MV-4-11 (cell line): ENCODE measurements at places on chromosomes 2 and 18.
A peak's percentile ranks its signal among the peaks of the same experiment; 100 is the strongest.

GRCh38 chr18:12345491-12346239 lies 31.4 kb downstream of the AFG3L2 start:
- DNase-seq: no peak

DNA sequence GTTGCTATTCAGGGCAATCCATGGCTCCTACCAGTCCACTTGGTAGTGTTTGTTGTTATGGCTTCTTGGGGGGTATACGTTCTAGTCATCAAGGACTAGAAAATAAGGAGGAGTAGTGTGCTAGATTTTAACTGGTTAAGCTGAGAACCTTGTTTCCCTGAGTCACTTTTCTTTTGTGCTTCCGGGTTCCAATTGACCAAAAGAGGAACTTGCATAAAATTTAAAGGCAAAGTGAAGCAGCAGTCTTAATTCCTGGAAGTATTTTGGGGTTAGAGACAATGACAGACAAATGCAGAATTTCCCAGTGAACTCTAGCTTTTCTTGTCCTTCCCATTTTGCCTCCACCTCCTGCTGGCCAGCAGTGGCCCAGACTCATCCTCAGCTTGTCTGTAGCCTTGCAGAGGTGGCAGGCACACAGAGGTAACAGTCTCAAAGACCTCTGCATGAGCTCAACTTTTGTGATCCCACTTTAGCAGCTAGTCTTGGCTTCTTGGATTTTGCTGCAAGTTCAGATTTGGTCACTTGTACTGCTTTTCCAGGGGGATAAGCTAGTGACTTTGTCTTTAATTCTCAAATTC lies 1105.8 kb upstream of the NXPH2 start:
- peak; percentile 81 for DNase-seq

- no peak for DNase-seq
These were observed 728.6 kb downstream of the SLC4A3 start for GRCh38 chr2:220356076-220356475.

GRCh38 chr2:63488118-63488713 lies 100.1 kb downstream of the WDPCP start:
- DNase-seq: peak; percentile 16

DNA sequence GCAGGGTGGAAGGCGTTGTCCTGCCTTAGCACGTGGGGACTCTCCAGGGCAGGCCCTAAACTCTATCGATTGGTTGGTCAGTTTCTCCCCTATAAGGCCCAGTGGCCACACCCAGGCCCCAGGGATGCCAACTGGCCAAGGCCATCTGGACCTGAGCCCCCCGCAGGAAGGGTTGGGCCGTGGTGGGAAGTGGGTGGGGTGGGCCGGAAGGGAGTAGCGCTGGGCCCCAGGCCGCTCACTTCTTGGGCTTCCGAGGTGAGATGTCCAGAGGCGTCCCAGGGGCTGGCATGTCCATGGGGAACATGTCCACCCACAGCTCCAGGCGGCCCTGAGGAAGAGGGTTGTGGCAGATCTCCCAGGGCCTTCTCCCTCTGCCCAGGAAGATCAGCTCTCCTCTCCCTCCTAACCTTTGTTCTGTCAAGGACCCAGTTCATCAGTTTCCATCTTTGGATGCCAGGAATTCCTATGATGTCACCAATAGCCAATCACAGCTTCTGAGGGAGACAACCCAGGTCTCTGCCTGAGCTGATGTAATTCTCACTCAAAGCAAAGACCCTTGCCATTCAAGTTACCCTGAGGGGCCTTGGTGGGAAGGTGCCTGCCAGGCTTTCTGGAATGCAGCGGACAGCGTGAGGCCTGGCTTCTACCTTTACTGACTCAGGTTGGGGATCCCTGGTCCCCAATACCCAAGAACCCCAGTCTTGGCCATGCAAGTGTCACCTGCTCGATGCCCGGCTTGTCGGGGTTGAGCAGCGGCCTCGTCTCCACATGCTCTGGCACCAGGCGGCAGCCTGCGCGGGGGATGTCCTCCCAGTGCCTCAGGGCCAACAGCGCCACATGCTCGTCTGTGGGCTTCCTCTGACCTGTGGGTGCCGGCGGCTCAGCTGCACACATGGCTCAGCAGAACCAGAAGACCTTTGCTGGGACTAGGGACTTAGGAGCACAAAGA lies 14.4 kb downstream of the OTOF start:
- no peak for DNase-seq

DNA sequence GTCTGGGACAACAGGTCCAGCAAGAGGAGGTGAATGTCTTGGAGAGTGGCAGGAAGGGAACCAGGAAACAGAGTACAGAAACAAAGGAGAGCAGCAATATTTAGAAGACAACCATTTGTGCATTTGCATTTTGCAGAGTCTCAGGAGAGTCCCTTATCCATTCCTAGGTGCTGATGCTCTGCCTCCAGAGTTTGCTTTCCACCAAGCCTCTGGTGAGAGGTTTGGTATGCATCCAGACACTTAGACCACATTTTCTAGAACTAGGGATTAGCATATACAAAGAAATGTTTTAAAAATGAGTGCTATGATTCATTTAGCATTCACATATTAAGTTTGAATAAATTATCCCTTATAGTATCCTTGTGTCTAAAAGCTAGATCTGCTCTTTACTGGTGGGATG lies 18.5 kb upstream of the LRATD1 start:
- no peak for DNase-seq

DNA sequence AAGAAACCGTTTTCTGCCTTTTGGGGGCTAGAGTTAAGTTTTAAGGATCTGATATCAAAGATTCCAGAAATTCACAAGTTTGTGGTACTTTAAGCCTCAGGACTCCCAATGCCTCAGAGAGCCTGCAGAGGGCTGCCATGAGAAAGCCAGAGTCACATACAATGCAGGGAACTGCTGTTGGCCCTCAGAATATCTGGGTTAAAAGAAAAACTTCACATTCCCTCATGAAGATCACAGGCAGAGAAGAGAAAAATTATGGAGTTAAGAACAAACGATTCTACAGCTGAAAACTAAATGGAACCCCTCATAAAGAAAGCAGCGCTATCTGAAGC lies 39.5 kb downstream of the HDAC4 start:
- no peak for DNase-seq

GRCh38 chr2:219698748-219699439 lies 71.5 kb downstream of the SLC4A3 start:
- no peak for DNase-seq

GRCh38 chr2:82355622-82356021 lies 2051.1 kb upstream of the LRRTM1 start:
- no peak for DNase-seq

GRCh38 chr2:197888321-197888720 lies 83.9 kb downstream of the PLCL1 start:
- DNase-seq: no peak

DNA sequence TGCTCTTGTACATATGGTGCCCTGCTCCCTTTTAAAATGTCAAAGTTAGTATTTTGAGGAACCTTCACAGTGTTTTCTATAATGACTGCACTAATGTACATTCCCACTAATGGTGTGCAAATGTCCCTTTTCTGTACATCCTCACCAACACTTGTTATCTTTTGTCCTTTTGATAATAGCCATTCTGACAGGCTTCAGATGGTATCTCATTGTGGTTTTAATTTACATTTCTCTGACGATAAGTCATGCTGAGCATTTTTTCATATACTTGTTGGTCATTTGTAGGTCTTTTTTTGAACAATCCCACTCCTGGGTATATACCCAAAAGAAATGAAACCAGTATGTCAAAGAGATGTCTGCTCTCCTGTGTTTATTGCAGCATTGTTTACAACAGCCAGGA lies 268.3 kb downstream of the FBXO15 start:
- DNase-seq: no peak

- DNase-seq: no peak
These were observed 38.5 kb upstream of the LYPD6 start for GRCh38 chr2:149291881-149292280.

- DNase-seq: peak; percentile 38
These were observed 194.3 kb downstream of the GALNT1 start for GRCh38 chr18:35775887-35776286.

- DNase-seq: peak; percentile 94
These were observed 996.2 kb upstream of the FANCL start for GRCh38 chr2:59237311-59237710.

GRCh38 chr18:45061359-45061758 lies 380.7 kb downstream of the SETBP1 start:
- no peak for DNase-seq

DNA sequence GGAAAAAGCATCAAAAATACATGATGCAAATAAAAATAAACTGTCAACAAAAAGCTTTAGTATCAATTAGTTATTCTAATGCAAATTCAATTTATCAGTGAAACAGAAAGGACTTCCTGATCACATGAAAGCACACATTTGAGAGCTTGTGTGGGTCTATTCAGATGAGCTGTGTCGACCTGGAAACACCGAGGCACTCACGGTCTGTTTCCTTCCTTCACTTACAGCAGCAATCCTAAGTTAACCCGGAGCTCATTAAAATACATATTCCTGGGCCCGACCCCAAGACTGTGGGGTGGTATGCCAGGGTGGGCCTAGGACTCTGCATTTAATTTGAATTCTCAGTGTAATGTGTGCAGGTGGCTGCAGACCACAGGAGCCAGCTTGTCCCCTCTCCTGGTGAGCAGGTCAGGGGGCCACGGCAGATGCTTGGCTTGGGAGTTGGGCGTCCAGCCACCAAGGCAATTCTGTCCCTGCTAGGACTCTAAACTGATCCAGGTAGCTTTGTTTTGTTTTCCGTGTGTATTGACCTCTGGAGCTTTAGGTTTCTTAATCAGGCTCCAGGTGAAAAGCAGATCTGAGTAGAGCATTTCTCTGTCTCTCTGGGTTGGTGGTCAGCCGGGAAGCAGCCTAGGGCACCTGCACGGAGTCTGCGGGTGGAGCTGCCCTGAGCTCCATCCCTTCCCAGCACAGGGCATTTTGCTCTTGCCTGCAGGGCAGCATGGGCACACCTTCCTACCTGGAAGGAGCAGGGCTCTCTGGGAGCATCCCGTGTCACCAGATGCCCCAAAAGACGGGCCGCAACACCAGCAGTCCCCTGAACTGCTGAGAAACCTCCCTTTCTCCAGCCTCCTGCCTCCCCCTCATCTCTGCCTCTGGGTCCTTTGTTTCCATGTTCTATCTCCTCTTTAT lies 9.0 kb downstream of the MBP start:
- DNase-seq: no peak

DNA sequence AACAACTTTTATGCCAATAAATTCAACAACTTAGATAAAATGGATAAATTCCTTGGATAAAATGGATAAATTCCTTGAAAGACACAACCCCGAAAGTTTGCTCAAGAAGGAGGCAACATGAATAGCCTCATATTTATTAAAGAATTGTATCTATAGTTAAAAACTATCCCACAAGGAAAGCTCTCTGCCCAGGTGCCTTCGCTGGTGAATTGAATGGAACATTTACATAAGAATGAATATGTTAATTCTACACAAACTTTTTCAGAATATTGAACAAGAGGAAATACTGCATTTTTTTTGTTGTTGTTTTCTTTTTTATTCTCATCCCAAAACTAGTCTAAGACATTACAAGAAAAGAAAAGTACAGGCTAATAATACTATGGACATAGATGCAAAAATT lies 805.3 kb upstream of the RAB6C start:
- DNase-seq: no peak

DNA sequence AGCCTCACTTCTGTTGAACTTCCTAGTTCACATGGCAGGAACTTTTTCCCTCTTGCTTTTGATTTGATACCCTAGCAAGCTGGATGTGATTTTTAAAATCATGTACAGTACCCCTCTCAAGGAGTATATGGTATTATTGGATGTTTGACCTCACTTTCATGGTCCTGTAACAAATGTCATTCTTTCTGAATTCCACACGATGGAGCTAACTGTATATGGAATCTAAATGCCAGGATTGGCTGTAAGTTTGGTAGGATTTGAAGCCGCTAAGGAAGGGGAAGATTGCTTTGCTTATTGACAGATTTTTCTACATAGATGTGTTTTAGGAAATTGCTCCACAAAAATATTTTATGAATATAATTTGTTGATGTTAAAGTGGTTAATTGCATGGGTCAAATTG lies 18.3 kb downstream of the MAIP1 start:
- DNase-seq: peak; percentile 30

DNA sequence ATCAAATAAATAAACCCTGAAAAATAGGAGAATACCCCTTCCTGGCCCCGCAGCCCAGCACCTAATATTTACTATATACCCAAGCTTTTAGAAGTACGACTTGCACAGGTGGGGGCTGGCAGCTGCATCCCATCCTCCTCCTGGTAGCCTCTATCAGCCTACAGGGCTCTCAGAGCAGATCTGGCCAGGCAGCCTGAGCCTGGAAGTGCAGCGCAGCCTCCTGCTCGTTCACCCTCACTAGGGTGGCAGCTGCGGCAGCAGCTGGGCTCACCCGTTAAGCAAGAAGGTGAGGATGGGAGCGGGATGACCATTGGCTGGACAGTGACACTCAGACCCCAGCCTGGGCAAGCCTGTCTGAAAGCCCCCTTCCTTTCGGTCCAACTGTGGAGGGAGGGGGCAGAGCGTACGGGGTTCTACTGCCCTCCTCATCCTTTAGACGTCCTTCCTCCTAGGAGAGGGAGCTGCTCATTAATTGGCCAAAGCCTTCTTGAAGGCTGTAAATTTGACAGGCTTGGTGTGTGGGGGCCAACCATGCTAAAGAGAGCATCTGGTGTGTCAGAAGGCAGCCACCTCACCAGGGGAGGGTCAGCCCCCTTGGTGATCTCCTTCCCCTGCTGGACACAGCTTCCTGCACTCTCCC lies 23.3 kb downstream of the MPHOSPH10 start:
- DNase-seq: no peak

- DNase-seq: no peak
These were observed 209.3 kb downstream of the EIPR1 start for GRCh38 chr2:3168230-3168891.

GRCh38 chr2:217654168-217654567 lies 348.6 kb downstream of the TNS1 start:
- DNase-seq: no peak

GRCh38 chr2:112812318-112813267 lies 24.0 kb downstream of the IL1B start:
- DNase-seq: peak; percentile 83

GRCh38 chr2:185857691-185858090 lies 119.1 kb downstream of the FSIP2 start:
- DNase-seq: no peak

- DNase-seq: no peak
These were observed 39.9 kb downstream of the ADD2 start for GRCh38 chr2:70728128-70728527.

DNA sequence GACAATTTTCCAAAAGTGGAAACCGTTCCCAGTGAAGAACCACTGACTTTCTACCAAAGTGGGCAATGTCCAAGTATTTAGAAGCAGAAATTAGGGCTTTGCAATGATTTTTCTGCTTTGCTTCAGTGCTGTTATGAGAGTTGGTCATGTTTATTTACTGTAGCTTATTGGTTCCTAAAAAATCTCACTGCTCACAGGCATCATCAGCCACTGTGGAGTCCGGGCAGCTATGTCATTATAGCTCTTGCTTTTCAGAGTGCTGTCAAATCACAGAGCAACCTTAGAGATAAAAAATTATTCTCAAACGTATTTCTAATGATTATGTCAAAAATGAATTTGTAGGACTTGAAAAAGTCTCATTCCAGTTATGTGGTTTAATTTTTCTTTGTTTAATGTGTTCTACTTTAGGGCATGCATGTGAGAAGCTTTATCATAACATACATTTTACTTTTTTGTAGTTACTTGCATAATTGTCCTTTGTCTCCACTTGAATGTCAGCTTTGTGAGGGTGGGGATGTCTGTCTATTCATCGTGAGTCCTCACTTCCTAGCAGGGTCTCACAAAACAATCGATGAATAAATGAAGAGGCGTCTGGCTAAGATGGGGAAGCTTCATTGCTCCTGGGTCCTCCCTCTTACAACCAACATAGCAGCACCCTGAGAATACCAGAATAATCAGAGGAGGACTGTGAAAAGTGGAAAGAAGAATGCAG lies 117.6 kb downstream of the TPGS2 start:
- no peak for DNase-seq

- peak; percentile 13 for DNase-seq
These were observed 524.2 kb upstream of the TCF4 start for GRCh38 chr18:56112013-56112749.

- DNase-seq: peak; percentile 89
These were observed 23.9 kb downstream of the CTLA4 start for GRCh38 chr2:203891474-203891873.
